ENCODE measurements at places on chromosomes 1 and 21.

DNA sequence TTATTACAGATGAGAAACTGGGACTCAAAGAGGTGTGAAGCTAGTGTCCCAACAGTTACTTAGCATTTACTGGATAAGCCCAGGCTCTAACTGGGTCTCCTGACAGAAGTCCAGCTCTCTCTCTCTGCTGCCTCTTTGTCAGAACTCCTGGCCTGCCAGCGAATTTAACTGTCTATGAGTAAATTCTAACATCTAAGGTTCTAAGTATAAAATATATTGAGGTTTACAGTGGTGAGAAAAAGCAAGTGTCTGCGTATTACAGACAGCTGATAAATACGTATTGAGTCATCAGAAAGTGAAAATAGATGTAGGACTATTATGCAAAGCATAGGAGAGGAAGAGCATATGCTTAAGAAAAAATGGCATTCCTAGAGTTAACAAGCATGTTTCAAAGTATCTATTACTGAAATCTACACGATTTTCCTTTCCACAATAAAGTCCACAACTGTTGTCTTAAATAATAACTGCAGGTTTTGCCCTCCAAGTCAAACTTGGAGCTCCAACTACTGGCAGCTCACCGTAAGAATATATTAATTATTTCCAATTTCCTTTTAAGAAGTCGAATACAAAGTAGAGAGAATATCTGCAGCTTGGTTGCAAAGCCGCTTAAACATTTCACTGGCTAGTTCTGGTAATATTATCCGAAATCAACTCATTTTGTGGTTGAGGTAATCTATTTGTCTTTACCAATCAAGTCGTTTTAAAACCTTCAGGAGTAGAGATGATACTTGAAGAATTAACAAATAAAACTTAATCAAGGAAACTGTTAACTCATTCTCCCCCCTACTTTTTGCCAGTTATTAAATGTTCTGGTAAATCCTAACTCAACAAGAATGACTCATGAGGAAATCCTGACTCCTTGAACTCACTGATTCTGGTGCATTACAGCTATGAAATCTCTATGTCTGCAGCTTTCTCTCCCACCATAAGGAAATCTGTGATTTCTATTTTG is 1.4 kb upstream of the RGS2 start:
- DNase-seq = no peak

DNA sequence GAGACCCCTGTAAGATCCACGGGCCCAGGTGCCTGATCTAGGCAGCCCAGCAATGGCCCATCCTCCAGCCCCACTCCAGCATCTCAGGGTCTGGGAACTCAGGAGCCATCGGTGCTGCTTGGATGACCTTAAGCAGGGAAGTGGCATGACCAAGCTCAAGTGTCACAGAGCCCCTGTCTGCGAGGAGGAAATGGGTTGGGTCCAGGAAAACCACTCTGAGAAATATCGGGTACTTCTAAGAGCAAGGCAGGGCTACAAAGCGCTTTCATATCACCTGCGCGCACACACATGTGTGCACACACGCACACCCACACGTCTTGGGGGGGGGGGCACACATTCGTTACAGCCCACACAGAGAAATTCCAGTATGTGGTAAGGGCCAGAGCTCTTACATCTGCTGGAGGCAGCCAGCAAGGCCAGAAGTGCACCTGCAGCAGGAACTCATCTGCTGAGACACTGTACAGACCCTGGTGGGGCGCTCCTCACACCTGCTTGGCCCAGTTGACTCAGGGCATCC is 32.6 kb upstream of the SPOCD1 start:
- peak; percentile 38 for DNase-seq

GRCh38 chr1:156516821-156517220 is 16.2 kb upstream of the MEF2D start:
- no peak for DNase-seq

GRCh38 chr21:28633839-28634555 is 358.7 kb downstream of the LTN1 start:
- DNase-seq = no peak

DNA sequence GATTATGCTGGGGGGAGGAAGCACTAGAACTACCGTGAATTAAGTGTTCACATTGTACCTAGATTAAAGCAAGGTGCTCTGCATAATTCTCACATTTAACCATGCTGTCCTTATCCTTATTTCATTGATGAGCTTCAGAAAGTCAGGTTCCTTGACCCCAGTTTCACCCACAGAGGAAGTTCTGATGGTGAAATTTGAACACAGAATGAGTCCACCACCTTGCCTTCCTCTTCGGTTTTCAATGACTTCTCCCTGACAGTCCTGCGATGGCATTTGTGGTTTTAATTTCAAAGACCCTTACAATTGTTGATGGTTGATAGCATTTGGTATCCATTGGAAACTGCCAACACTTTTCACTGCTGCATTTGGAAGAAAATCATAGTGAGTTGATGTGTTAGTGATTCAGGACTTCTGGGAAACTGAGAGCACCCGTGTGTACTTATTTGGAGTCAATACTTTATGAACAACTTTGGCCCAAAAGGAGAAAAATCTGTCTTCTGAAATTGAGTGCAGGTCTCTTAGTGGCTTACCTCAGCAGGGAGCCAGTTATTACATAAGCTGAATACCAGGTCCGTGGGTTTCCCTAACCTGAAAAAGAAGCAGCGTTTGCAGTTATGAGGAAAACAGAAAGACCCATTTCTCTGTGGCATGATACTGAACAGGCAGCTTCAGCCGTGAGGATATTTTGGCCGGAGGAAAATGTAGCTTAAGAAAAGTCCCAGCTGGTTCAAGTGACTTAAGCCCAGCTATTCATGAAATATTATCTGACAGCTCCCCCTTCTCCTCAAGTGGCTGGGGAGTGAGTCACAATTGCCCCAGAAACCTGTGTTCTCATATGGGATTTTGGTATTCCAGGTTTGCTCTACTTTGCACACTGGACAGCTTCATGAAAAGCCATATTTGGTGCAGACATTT is 47.5 kb downstream of the ROR1 start:
- DNase-seq = no peak

- DNase-seq = no peak
Observed at GRCh38 chr1:79519084-79519760, 512.7 kb upstream of the ADGRL4 start.

- no peak for DNase-seq
Observed at GRCh38 chr1:24996456-24996855, 66.4 kb upstream of the RUNX3 start.

GRCh38 chr21:29217818-29218291 is 80.9 kb upstream of the BACH1 start:
- no peak for DNase-seq

DNA sequence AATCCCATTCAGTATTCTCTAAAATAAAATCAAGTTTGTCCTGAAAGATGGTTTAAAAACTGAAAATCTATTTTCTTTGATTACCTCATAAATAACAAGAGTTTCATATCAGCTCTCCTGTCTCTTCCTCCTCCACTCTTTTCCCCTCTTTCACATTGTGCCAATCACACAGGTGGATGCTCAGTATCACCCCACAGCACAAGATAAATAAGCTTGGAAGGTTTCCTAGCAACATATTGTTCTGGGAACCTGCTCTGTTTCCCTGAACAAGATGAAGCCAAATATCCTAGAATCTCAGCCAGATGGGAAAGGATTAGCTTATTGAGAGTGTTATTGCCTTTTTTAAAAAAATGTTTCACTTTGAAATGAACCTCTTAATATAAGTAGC is 45.7 kb upstream of the CACYBP start:
- no peak for DNase-seq

- no peak for DNase-seq
Observed at GRCh38 chr1:97581614-97582051, 339.2 kb downstream of the DPYD start.

GRCh38 chr1:113788802-113789201 is 23.5 kb downstream of the RSBN1 start:
- DNase-seq = no peak

DNA sequence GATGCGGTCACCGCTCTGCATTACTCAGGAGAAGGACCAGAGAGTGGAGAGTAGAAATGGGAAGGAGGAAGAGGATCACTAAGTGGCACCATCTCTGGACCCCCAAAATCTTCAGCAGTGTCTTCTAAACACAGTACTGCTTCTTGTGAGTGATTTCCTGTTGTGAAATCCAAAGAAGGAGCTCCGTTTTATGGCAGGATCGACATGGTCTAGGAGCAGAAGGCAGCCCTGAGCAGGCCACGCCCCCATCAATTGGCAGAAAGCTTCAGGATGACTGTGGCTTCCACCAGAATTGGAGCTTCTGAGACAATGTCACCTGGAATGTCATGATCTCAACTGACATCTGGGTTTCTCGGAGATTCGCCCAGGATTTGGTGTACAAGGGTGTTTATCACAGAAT is 171.5 kb downstream of the ADSS2 start:
- DNase-seq = no peak

GRCh38 chr1:31577515-31578192 is 1.3 kb downstream of the TINAGL1 start:
- no peak for DNase-seq

DNA sequence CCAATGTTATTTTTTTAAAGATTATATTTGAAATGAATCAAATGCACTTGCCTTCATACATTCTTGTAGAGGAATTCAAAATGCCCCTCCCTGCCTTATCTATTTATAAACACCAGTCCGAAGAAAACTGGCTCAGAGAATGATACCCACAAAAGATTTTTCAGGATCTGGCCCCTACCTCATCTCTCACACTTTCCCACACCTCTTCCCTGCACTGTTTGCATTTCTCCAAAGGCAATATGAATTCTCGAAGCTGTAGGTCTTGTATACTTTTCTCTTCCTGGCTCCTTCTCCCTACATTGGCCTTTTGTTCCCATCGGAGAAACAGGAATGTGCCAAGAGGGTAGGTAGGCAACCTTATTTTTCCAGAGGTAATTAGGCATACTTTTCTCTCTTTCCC is 12.0 kb upstream of the CCDC190 start:
- no peak for DNase-seq

DNA sequence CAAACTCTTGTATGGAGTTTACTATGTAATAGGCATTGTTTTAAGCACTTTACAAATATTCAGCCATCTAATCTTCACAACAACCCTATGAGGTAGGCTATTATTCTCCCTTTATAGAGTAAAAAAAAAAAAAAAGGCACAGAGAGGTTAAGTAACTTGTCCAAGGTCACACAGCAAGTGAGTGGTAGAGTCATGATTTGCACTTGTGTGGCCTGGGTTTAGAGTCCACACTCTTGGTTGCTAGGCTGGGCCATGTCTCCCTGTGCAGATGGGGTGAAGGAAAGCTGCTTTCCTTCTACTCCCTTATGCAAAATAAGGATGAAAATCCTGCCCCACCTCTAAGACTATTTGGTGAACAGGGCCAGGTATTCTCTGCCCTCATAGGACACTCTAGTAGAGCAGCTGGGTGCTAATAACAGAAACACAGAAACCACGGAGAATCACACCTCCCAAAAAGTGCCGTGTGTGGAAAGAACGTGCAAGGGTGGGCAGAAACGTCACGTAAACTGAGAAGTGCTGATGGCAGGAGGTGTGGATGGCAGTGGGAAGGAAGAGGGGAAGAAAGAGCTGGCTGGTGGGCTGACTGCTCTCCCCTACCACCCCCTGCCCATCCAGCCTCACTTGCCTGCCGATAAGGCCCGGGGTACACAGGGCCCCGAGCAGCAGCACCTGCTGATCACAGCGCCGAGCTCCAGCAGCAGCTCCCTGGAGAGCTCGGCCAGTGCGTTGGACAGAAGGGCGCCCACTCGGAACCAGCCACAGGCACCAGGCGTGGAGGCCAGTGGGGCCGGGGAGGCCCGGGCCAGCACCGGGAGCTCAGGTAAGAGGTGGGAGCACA is 28.3 kb upstream of the VPS13D start:
- DNase-seq = peak; percentile 55

DNA sequence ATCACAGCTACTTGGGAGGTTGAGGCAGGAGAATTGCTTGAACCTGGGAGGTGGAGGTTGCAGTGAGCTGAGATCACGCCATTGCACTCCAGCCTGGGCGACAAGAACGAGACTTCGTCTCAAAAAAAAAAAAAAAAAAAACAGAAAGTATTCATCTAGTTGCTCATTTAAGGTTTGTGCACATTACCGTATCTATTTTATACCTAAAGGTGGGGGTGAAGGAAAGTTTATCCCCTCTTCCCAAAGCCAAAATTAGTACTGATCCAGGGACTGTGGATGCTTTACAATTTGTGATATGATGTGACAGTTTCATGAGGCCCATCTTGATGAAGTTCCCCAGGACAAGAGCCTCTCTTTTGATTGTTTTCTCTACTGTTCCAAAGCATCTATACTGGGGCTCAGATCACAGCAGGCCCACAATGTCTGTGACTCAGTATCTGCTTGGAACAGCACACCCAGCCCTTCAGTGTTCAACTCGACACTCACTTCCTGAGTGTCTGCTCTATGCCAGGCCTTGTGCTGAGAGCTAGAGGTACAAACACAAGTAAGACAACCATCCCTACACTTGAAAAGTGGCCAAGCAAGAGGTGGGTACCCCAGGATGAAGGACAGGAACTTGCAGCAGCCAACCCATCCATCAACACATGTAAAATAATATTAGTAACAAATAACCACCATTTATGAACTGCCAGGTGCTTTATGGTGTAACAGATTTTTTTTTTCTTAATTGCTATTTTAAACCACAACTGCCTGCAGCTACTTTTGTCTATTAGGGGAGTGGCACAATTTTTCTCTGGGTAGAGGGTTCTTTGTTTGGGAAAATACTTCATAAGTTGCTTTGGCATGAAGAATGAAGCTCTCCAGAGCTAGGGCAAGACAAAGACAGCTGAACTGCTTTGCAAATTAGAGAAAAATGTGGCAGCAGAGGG is 29.0 kb upstream of the KHDRBS1 start:
- DNase-seq = peak; percentile 31

DNA sequence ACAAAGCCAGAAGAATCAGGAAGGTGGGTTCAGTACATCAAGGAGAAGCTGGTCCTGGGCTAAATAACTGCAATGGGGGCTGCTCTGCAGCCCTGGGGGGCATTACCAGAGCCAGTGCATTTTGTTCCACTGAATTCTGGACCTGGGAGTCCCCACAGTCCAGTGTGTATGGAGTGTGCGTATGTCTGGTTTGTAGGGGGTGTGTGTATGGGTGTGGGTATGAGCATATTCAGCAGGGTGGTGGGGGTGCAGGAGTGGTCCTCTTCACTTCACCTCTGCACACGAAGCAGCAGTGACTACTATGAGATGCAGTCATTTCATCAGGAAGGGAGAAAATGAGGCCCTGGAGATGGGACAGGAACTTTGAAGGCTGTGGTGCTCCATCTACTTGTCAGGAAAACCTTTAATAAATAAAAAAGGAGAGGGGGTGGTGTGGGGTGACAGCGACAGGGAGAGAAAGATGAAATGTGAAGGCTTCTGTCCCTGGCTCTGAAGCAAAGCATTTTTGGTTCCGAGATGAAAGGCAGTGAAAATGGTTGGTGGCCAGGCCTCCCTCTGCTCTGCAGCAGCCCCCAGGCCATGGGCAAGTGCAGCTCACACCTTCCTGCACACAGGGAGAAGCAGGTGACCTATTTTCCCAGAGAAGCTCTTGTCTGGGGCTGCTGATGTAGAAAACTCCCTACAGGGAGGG is 121.5 kb upstream of the CACHD1 start:
- no peak for DNase-seq
